ENCODE measurements at places on chromosomes 4 and X.

DNA sequence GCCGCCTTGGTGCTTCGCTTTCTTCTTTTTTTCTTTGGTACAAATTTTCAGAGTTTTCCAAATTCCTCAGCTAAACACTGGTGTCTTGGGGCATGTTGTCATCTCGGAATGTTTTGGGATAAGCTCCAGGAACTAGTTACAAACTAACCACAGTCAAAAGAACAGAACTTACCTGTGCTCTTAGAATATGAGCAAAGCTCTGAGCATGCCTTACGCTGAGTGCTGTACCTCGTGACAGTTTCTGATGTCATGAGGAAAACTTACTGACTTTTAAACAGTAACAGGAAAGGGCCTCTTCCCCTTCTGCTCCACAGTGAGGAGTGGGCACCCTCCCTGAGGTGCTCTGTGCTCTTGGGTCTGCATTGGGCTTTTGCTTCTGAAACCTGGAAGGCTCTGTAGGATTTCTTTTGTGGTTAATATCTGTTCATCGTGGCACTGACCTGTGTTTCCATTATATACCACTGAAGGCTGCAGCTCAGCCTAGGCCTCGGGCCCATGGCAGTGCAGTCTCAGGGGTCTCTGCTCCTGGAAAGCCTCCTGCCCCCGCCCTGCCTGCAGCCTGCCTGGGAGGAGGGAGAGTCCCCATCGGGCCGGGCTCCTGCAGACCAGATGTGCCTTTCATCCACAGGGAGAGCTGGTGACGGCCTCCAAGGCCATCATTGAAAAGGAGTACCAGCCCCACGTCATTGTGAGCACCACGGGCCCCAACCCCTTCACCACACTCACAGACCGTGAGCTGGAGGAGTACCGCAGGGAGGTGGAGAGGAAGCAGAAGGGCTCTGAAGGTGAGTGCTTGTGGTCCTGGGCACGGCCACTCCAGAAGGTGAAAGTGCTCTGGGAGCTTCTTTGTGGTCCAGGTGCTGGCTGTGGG lies 48.7 kb downstream of the NOP14 start:
- DNase-seq, result peak; percentile 32

DNA sequence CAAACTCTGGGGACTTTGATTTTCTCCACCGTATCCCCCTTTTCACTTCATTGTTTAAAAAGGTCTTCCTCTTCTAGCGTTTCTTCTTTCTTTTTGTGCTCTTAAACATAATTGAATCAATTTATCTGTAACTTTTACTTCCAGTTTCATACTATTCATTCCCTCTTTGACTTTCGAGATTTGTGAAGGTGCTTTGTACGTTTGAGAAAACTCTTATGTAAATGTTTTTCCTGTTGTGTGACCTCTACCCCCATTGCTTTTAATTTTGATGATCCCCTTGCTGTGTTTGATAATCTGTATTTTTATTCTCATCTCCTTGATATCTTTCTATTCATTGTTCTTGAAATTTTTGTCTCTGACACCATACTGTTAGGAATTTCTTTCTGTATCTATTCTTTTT lies 4.8 kb downstream of the USP38 start:
- peak; percentile 16 for DNase-seq

GRCh38 chr4:26873391-26874026 lies 12.9 kb downstream of the STIM2 start:
- peak; percentile 89 for DNase-seq

GRCh38 chrX:110600745-110601310 lies 194.8 kb downstream of the CHRDL1 start:
- no peak for DNase-seq

- no peak for DNase-seq
These were observed 96.0 kb upstream of the C1GALT1C1 start for GRCh38 chrX:120725874-120726273.

DNA sequence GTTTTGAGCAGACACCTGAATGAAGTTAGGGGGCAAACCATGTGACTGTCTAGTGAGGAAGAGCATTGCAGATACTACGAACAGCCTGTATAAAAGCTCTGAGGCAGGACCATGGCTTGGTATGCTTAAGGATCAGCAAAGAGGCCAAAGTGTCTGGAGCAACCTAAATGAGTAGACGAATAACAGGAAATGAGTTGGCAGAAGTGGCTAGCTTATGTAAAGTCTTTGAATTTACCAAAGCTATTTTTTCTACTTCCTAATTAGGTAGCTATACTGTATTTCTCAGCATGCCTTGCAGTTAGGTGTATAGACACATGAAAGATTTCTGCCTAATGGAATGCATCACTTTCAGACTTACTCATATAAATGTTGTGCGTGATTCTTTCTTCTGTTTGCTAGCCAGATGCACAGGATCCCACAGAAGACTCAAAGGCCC lies 9.3 kb upstream of the GPRIN3 start:
- DNase-seq, result peak; percentile 81

Data from activated CD4-positive, alpha-beta T cell treated with anti-CD3 and anti-CD28 coated beads, Interleukin-2, amount 50 U/mL, for 16 hours (primary cell).